ENCODE measurements at places on chromosomes 2 and 18. TPM values are rescaled to one million over a fixed set of nuclear protein-coding genes. Genes with fewer than 3 reads are reported as not detected.

RAB6C gene
- total RNA-seq: not detected

MYCN gene
- 0.20 TPM for total RNA-seq

NPHP1 gene
- total RNA-seq: 0.84 TPM

C1GALT1C1L gene
- 0.16 TPM for total RNA-seq

UGT1A4 gene
- 0.80 TPM for total RNA-seq

PCARE gene
- 0.08 TPM for total RNA-seq

SP5 gene
- 0.16 TPM for total RNA-seq

GAREM2 gene
- total RNA-seq: 0.68 TPM

MYO5B gene
- total RNA-seq: 29.6 TPM

MGAT4A gene
- total RNA-seq: 5.6 TPM

SCN3A gene
- total RNA-seq: 0.28 TPM

MRPL33 gene
- 37.3 TPM for total RNA-seq

TIGD1 gene
- total RNA-seq: 2.5 TPM

TUBB8B gene
- total RNA-seq: not detected

REG3G gene
- not detected for total RNA-seq

SKOR2 gene
- not detected for total RNA-seq

MC5R gene
- total RNA-seq: 0.28 TPM

CASP8 gene
- 22.5 TPM for total RNA-seq

NEURL3 gene
- total RNA-seq: not detected

NGEF gene
- total RNA-seq: 6.1 TPM

RPRM gene
- not detected for total RNA-seq

KCNK3 gene
- 0.44 TPM for total RNA-seq

DNAH6 gene
- 0.04 TPM for total RNA-seq

EDAR gene
- total RNA-seq: 4.8 TPM

UPP2 gene
- total RNA-seq: not detected

AOX1 gene
- total RNA-seq: 5.2 TPM

ABCG8 gene
- not detected for total RNA-seq

KCNF1 gene
- total RNA-seq: not detected

ZSWIM2 gene
- not detected for total RNA-seq

MEP1B gene
- not detected for total RNA-seq

MARCO gene
- total RNA-seq: 0.80 TPM

HJURP gene
- total RNA-seq: 9.4 TPM

EVA1A gene
- 0.56 TPM for total RNA-seq

DPP4 gene
- total RNA-seq: 0.56 TPM

NT5DC4 gene
- not detected for total RNA-seq

BOK gene
- total RNA-seq: 35.0 TPM

CTDSP1 gene
- total RNA-seq: 64.2 TPM

IL1RL2 gene
- total RNA-seq: 8.1 TPM

TFPI gene
- total RNA-seq: 9.1 TPM

MAP2 gene
- 6.4 TPM for total RNA-seq

SLC40A1 gene
- total RNA-seq: 11.8 TPM

PRKD3 gene
- 17.4 TPM for total RNA-seq

RAMP1 gene
- 2.2 TPM for total RNA-seq

STRN gene
- total RNA-seq: 38.5 TPM

TUBA4B gene
- not detected for total RNA-seq

TRIM43 gene
- not detected for total RNA-seq

RFX8 gene
- not detected for total RNA-seq

L3MBTL4 gene
- total RNA-seq: 4.8 TPM
